ENCODE measurements at places on chromosomes 6 and 20.

- no peak for DNase-seq
Measured at GRCh38 chr6:145090801-145091585, 644.3 kb downstream of the EPM2A start.

DNA sequence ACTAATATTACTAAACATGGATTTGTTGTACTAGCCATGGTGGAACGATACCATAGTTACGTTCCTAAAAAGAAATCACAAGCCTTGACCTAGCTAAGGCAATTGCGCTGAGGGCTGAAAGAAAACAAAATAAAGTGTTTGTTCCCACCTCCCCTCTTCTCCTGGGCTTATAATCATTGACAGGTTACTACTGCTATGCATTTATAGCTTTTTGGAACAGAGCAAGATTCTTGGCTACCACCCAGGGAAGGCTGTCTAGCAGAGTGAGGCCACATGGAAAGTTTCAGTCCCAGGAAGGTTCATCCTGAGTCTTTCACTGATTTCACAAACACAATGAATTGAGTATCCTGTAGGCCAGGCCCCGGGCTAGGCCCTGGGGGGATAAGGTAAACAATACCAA, 84.6 kb downstream of the TMEM170B start:
- no peak for DNase-seq

DNA sequence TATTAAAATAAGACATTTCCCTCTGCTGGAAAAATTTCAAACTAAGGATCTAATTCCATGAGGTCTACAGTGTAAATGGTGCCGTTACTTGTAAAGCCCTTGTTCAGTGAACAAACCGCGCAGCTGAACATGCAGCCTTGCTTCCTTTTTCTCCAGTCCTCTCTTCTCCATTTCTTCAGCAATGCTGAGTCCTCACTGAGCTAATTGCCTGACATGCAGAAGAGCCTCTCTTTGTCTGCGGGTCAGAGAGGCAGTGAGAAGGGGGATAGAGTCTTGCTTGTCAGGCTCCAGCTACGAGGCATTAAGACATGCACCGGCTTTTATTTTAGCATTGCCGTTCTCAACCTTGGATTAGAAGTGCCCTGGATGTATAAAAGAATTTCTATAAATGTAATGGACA, 25.7 kb downstream of the ZDHHC14 start:
- no peak for DNase-seq

DNA sequence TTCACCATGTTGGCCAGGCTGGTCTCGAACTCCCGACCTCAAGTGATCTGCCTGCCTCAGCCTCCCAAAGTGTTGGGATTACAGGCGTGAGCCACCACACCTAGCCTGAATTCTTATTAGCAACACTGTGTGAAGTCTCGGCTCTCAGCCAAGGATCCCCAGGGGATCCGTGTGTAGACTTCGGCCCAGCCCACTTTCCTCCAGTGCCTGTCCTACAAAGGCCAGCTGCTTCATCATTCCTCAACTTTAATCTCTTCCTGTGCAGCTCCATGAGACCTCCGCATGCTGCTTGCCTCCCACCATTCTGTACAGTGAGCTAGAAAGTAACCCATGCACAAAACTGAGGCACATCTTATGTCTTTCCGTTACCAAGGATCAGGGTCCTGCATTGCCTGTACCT, 71.8 kb downstream of the SAMD3 start:
- no peak for DNase-seq

GRCh38 chr6:103081876-103082630, 1688.5 kb downstream of the GRIK2 start:
- DNase-seq: no peak

- no peak for DNase-seq
Measured at GRCh38 chr6:138482816-138483215, 16.5 kb downstream of the NHSL1 start.

- no peak for DNase-seq
Measured at GRCh38 chr6:127381384-127381783, 38.0 kb upstream of the ECHDC1 start.

DNA sequence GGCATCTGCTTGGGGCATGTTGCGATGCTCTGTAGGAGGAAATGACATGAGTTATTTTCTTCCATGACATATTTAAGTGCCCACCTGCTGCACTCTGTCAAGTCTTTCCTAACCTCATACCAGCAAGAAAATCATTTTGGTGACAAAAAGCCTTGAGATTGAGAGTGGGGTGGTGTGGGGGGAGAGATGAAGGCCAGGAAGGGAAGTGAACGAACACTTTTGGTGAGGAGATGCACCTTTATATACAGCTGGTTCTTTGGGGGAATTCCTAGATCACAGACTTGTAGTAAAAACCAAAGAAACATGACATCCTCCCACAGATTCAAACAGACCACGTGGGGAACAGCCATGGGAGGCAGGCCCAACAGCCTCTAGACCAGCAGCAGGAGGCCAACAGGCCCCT, 26.1 kb downstream of the NCOA5 start:
- no peak for DNase-seq

DNA sequence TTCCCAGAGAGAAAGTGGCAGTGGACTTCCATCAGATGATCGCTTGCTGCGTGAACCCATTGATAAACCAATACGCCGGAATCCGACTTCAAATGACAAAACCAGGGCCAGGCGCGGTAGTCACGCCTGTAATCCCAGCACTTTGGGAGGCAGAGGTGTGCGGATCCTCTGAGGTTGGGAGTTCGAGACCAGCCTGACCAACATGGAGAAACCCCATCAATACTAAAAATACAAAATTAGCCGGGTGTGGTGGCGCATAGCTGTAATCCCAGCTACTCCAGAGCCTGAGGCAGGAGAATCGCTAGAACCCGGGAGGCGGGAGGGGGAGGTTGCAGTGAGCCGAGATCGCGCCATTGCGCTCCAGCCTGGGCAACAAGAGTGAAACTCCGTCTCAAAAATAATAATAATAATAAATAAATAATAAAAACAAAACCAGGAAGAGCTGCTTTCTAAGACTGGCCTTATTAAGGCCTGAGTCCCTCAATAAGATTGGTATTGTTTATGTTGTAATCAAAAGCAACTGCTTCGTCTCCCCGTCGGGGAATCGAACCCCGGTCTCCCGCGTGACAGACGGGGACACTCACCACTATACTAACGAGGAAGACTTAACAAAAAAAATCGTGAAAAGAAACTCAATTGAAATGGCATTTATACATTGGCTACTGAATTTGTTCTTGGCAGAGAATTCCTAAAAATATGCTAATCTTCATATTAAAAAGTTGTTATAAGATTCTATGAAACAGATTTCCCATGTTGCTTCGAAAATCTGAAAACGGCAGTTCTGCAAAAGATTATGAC, 110.2 kb upstream of the ZNF184 start:
- no peak for DNase-seq

- DNase-seq: no peak
Measured at GRCh38 chr6:45637611-45638257, 260.0 kb upstream of the SUPT3H start.

GRCh38 chr6:75275067-75275466, 9.5 kb downstream of the TMEM30A start:
- no peak for DNase-seq

All from germinal center (tissue), 1 donor.